ENCODE measurements at places on chromosomes 7 and 10.
A peak's percentile ranks its signal among the peaks of the same experiment; 100 is the strongest.

DNA sequence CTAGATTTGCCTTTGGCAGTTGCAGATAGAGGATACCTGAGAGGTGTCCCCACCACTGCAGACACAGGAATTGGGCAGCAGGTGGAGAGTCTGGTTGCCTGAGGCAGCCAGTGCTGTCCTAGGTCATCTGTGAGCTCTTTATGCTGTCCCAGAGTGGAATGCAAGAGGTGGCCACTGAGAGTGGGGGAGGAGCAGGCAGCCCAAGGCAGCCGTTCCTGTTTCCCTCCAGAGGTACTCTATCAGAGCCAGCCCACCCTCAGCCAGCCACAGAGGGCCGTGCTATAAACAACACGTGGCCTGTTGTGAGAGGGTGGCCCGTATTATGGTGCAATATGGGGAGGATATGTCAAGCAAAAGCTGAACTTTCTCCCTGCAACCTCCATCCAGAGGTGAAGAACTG lies 8.5 kb downstream of the LRRC18 start:
- no peak for DNase-seq

- DNase-seq: no peak
Observed at GRCh38 chr10:51186361-51186760, 112.1 kb downstream of the PRKG1 start.

- no peak for DNase-seq
Observed at GRCh38 chr10:4595719-4596319, 230.2 kb upstream of the AKR1E2 start.

DNA sequence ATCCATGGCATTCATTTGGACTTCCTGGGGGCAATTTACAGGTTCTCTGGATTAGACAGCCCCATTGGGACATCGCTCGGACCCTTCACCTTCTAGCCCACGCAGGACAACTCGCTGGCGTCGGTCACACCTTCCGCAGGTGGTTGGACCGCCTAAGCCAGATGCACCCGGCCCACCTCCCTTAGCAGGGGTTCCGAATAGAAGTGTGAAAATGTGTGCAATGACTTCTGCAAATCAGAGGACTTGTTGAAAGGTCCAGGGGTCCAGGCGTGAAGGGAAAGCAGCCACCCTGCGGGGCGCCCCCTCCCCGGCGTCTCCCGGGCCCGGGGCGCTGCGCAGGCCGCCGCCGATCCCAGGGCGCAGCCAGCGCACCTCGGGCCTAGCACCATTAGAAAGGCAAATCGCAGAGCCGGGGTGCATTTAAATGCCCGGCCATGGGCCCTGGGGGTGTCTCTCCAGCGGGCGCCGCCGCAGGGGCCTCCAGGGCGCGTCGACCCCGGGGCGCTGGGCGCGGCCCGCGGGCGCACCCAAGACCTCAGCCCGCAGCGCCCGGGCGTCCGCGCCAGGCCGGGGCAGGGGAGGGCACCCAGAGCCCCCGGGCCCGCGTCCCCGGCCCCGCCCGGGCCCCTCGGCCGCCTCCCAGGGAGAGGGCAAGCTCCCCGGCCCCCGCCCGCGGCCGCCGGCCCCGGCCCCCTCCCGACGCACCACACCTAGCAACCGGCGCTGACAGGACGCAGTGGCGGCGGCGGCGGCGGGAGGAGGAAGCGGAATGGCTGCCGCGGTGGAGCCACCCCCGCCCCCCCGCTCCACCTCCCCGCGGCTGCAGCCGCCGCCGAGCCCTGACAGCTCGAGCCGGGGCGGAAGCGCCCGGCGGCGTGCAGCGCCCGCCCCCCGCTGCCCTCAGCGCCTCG lies 1.2 kb downstream of the JAZF1 start:
- DNase-seq: peak; percentile 73

DNA sequence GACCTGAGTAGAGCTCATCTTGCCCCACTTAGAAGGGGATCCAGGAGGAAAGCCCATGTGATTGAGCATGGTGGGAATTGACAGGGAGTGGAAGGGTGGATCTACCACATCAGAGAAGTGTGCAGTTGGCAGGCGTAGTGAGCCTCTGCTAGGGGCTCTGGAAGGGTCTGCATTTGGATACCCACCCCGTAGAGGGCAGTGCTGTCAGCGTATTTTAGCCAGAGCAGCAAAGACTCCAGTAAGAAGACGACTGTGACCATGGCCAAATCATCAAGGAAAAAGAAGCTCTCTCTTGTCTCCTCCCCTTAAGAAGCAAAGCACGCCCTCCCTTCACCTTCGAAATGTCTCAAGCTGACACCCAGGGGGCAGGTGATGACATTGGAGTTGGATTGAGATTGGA lies 68.8 kb upstream of the INHBA start:
- DNase-seq: no peak

GRCh38 chr10:77857272-77857671 lies 69.3 kb downstream of the DLG5 start:
- no peak for DNase-seq

GRCh38 chr10:8407501-8408021 lies 353.1 kb downstream of the GATA3 start:
- no peak for DNase-seq

DNA sequence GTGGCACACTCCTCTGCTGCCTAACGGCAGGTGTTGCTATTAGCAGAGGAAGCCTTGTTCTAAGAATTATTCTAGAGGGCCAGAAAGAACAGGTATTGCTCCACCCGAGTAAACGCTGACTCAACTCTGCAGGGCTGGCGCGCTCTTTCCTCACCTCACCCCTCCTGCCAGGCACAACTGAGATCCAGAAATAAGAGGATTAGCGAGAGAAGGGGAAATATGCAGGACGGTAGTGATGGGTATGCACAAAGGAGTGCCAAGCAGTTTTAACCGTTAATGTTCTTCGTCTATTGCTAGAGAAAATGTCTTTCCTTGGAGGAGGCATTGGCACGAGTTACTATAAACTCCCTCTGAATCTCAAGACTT lies 369 bp upstream of the SCIN start:
- no peak for DNase-seq

DNA sequence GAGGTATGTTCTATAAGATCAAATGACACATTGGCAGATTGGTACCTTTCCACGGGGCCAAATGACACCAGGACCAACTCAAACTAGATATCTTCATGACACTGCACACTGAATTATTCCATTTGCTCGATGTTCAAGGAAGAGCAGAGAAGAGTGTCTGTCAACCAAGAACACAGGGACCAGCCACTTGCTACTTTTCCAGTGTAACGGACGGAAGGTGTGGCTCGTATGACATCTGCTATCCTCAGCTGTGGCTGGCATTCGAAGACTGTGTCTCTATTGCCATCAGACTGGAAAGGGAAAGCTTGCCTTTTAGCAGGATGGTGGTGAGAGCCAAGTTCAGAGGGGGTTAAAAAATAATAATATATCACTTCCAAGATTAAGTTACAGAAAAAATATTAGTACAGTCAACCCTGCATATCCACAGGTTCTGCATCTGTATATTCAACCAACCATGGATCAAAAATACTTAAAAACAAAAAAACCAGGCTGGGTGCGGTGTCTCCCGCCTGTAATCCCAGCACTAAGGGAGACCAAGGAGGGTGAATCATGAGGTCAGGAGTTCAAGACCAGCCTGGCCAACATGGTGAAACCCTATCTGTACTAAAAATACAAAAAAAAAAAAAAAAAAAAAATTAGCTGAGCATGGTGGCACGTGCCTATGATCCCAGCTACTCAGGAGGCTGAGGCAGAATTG lies 237.1 kb downstream of the PRPF18 start:
- DNase-seq: no peak

- DNase-seq: no peak
Observed at GRCh38 chr10:80471715-80472233, 17.7 kb downstream of the TSPAN14 start.

DNA sequence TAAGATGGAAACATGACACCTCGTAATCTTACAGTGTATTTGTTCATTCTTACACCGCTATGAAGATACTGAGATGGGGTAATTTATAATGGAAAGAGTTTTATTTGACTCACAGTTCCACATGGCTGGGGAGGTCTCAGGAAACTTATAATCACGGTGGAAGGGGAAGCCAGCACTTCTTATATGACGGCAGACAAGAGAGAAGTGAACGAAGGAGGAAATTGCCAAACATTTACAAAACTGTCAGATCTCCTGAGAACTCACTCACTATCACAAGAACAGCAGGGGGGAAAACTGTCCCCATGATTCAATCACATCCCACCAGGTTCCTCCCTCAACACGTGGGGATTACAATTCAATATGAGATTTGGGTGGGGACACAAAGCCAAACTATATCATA lies 282.3 kb downstream of the HGF start:
- no peak for DNase-seq

GRCh38 chr7:84908196-84908793 lies 278.6 kb downstream of the SEMA3D start:
- no peak for DNase-seq

DNA sequence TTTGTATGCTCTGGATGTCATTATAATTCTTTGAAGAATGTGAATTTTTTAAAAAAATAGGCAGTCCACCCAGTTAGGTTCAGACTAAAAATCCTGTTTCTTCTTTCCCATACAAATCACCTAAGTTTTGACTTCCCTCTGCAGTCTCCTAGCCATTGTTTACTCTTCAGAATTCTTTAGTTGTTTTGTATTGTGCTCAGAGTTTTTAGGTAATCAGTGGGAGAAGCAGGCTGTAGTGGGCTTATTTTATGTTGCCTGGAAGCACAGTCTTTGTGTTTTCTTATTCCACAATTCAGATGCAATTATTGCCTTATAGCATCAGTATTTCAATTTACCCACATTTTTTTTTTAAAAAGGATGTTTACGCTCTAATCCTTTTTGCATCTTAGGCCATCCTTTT lies 94.9 kb downstream of the AKAP9 start:
- DNase-seq: no peak

DNA sequence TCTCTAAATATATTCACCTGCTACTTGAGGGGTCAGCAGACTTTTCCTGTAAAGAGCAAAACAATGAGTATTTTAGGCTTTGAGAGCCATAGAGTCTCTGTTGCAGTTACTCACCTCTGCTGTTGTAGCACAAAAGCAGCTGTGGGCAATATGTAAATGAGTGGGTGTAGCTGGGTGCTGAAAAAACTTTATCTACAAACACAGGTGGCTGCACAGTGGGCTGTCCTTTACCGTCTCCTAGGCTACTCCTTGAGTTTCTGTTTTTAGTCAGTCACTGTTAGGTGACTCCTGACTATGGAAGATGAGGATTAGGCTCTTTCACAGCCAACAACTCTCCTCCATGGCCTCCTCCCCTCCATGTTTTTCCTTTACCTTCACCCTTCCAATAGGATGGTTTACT lies 286.1 kb upstream of the C7orf33 start:
- DNase-seq: no peak

Measured in central memory CD4-positive, alpha-beta T cell (primary cell).